ENCODE measurements at places on chromosomes 6 and 20.

DNA sequence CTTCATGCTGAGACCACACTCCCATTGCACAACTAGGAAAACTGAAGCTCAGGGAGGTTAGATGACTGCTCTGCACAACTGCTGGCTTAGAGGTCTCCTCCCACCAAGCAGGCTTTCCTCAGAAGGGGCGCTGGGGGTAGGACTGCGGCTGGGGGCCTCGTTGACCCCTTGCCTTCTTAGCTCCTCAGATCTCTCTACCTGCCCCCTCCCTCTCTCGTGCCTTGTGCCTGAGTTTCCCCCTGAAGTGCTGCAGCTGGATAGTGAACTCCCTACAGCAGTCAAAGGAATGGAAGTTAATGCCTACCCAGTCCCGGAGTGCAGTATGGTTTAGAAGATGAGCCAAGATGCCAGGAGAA, 149.8 kb downstream of the GRM4 start:
- DNase-seq, result no peak

GRCh38 chr20:3246682-3247081, 7.7 kb upstream of the SLC4A11 start:
- no peak for DNase-seq

- DNase-seq, result no peak
Measured at GRCh38 chr6:100088009-100088408, 94.0 kb upstream of the MCHR2 start.

DNA sequence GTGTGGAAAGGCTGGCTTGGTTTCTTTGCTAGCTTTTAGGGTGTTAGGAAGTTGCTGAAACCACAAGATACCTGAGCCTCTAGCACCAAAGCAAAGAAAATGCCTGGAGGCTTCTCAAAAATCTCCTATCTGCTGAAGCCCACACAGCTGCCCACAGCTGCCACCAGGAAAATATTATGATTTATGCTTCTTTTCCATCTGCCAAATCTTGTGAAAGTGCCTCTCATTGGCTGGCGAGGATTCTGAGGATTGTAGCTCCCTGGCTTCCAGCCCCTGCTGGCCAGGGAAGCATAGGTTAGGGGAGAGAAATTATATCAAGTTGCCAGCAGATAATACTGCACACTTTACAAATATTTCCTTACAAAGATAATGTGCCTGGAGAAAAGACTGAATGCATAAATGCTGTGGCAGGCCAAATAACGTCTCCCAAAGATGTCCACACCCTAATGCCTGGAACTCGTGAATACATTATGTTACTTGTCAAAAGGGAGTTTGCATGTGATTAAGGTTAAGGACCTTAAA, 98.4 kb downstream of the MRPL14 start:
- no peak for DNase-seq

DNA sequence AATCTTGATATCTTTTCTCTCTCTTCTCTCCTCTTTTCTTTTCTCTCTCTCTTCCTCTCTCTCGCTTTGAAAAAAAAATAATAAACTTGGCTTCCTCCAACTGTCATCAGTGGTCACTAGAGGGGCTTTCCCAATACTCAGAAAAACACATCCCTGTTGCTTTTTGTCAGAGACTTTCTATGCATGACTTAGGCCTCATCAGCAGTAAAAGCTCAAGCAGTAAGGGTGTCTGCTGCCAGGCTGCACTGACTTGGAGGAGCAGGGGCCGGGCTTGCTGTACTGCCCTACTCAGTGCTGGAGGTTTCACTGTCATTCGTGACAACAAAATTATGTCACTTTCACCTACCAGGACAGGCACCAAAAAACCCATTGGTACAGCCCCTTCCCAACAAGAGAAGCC, 272.0 kb downstream of the ADGB start:
- no peak for DNase-seq

DNA sequence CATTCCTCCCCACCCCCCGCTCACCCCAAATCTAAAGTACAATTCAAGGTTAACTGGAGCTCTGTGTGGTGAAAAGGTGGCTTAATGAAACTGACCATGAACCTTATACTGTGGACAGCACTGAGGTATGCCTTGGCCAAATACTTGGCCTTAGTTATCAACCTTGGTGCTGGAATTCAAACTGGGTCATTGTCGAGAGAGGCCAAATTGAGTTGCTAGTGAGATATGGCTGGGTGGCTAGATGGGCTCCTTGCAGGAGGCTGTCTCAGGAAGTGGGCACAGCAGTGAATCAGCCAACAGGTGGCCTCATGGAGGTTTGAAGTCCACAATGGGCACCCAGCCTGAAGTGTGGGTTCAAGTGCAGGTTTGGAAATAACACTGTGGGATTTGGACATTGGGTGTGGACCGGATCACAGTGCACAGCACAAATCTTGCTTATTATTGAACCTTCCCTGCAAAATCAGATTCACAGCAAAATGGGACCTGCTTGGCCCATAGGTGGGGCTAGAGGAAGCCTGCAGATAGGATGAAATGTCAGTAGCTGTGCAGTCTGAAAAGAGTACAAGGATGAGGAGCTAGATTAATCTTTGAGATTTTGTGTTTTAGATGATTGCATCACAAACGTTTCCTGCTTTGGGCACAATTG, 5.6 kb upstream of the BTBD3 start:
- no peak for DNase-seq

DNA sequence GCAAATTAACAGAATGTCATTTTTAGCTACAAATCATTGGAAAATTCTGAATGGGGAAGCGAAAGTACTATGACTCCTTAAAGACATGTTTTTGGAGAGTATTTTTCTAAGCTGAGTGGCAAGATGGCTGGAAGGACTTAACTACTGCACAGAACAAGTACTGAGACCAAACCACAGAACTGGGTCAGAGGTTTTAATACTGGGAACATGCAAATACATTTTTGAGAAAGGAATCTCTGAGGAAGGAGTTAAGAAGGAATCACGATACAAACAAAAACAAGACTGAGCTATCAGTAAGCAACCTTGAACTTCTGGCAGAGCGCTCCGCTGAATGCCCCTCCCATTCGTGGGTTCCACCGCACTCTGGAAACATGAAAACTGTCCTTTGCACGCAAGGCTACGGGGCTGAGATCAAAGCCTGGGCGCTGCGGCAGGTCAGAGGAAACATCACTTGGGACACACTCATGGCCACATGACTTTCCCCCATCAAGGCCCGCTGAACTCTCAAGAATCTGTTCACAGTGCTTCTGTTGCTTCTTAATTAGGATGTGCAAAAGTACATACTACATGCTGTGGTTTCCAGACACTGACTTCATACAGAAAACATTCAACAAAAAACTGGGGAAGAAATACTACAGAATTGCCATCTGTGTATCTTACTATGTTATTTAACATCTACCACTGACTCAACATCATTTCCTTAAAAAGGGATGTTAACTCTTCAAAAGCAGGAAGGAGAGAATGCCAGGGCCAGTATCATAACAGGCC, 27.8 kb downstream of the SLC23A2 start:
- DNase-seq, result no peak

GRCh38 chr20:10563935-10564492, 109.8 kb downstream of the JAG1 start:
- DNase-seq, result no peak

GRCh38 chr6:72976484-72976883, 248.8 kb downstream of the KHDC1L start:
- no peak for DNase-seq

DNA sequence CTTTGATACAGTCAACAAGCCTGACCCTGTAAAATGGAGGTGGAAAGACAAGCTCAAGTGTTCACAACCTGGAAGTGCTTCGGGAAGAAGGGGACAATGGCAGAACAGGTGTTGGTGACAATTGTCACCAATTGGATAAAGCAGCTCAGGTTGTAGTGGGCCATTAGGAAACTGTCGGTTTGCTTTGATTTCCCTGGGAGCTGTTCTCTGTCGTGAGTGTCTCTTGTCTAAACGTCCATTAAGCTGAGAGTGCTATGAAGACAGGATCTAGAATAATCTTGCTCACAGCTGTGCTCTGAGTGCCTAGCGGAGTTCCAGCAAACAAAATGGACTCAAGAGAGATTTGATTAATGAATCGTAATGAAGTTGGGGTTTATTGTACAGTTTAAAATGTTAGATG, 15.0 kb downstream of the CCR6 start:
- DNase-seq, result no peak

GRCh38 chr6:45714741-45715507, 300.7 kb downstream of the CLIC5 start:
- peak; percentile 8 for DNase-seq

GRCh38 chr6:168155821-168156741, 77.1 kb upstream of the FRMD1 start:
- DNase-seq, result no peak

DNA sequence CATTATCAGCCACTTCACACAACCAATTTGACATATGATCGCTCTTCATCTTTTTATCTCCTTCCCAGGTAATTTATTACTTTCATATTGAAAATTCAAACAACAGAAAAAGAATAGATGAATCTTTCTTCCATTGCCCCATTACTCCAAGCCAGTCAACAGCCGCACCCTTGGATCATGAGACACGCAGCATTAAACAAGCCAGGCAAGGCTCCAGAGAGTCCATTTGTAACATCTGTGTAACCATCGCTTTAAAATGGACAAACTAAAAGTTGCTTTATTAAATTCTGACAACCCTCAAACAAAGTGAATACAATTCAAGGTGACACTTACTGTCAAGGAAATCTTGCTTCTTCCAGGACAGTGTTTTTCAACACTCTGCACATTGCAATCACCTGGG, 200.3 kb downstream of the EPM2A start:
- DNase-seq, result no peak

- DNase-seq, result no peak
Measured at GRCh38 chr6:88983532-88983931, 20.1 kb upstream of the RNGTT start.

DNA sequence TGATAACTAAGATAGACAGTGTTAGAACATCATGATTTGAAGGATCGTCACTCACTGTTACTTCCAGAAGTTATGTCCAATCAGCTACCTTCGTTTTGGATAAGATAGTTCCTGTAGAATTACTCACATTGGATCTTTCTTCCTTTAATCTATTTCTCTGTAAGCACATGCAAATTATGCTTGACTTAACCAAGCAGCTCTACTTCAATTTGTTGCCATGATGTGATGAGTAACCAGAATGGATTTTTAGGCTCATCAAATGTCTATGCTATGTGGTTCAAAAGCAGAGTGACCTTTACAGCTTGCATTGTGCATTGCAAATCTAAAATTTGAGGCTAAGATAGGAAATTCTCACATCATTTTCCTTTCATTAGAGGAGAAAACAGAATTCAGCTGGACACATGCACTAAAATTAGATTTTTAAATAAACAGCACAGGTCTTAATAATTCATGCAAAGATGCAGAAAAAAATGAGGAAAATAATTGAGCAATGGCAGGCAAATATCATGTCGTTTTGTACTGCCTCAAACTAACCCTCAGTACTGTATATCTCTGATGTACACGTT, 76.7 kb upstream of the ZFP64 start:
- no peak for DNase-seq

GRCh38 chr6:41748542-41748941, 1.3 kb upstream of the PGC start:
- DNase-seq, result no peak

DNA sequence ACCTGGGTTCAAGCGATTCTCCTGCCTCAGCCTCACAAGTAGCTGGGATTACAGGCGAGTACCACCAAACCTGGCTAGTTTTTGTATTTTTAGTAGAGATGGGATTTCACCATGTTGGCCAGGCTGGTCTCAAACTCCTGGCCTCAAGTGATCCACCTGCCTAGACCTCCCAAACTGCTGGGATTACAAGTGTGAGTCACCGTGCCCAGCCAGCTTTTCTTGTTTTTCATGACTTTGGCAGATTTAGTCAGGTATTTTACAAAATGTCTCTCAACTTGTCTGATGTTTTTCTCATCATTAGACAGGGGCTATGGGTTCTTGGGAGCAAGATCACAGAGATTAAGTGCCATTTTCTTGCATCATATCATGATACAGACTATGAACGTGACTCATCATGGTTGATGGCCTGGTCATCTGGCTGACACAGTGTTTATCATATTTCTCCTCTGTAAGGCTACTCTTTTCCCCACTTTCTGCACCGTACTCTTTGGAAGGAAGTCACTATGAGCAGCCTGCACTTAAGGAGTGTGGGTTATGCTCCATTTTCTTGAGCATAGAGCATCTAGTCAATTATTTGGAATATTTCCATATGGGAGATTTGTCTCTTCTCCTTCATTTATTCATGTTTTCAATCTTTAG, 67.8 kb downstream of the RNF182 start:
- no peak for DNase-seq

- no peak for DNase-seq
Measured at GRCh38 chr6:145699462-145699861, 35.9 kb downstream of the EPM2A start.

DNA sequence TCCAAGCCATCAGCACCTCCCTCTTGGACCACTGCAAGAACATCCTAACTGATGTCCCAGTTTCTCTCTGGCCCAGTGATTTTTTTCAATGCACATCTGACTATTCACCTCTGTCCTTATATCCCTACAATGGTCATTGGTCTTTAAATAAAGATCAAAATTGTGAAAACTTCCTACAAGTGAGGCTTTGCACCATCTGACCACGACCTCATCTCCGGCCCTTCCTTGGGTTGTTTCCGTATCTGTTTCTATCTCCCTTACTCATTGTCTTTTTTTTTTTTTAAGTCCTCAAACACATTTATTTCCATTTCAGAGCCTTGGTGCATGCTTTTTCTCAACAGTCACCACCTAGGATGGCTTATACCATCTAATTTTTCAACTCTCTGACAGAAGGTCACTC, 88.1 kb downstream of the IPCEF1 start:
- DNase-seq, result no peak

- no peak for DNase-seq
Measured at GRCh38 chr6:156977527-156978291, 200.5 kb downstream of the ARID1B start.

DNA sequence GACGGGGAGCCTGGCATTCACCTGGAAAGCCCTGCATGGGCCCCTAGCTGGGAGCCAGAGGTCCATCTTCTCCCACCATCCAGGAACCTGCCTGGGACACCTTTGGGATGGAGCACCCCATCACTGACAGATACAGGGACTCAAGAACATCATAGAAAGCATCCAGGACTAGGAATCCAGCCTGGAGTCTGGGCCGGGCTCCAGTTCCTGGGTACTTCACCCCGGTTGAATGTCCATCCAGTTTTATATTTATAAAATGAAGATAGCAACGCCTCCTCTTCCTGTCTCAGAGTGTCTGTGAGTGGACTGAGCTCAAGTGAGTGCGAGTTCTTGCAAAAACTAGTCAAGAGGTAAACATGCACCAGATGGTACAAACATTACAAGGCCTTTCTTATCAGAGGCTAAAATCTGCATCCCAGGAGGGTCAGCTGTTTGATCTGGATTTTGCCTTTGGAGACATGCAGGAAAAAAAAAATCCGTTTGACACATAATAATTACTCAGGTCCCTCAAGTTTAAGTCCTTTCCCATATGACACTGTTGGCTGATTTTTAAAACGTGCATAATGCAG, 27.4 kb downstream of the ZC3H12D start:
- no peak for DNase-seq

DNA sequence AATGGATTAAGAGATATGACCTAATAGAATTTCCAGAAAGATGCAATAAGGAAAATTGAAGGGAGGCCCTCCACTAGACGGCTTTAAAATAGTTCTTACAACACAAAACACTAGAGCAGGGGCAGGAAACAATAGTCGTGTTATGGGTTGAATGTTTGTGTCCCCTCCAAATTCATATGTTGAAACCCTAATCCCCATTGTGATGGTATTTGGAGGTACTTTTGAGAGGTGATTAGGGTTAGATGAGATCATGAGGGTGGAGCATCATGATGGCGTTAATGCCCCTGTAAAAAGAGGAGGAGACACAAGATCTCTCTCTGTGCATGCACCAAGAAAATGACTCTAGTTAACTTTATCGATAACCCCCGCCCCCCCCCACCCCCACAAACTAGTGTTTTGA, 104.0 kb upstream of the HMGN3 start:
- DNase-seq, result no peak

- DNase-seq, result no peak
Measured at GRCh38 chr6:110421749-110422443, 6.5 kb upstream of the DDO start.
